ENCODE measurements at places on chromosomes 11 and 22. TPM values are rescaled to one million over a fixed set of nuclear protein-coding genes. Genes with fewer than 3 reads are reported as not detected.
A peak's percentile ranks its signal among the peaks of the same experiment; 100 is the strongest.

THOC5 gene
- total RNA-seq: 38.4 TPM

ABCC8 gene
- total RNA-seq: 1.9 TPM

DNA sequence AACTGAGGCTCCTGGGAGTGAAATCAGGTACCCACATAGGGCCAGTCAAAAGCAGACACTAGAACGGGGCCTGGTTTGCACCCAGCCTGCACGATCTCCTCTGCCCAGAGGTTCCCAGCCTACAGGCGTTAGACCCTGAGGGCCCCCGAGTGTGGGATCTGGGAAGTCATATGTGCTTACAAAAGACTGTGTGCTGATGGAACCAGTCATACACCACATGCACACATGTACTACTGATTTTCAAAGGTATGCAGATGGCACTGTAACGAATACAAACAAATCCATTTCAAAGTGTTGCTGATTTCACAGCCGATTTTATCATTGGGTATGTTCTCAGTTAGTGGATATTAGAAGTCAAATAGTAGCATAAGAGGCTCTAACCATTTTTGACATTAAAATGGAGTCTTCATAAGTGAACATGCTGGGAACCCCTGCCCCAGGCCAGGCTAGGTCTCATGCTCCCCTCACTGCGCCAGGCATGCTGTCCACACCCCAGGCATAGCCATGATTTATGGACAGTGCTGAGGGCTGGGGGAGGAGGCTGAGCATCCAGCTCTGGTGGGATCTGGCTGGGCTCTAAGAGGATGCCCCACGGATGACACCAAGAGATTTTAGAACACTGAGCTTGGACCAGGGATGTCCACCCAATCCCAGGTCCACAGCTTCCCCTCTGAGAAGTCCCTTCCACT, 38.6 kb upstream of the LRRC32 start:
- H3K27me3 ChIP-seq: no peaks in the 10 kb centered on the region
- no peak for DNase-seq
- H3K4me1 ChIP-seq: no peaks in the 10 kb centered on the region
- no peak overlapping the region for H3K27ac ChIP-seq
- no peaks in the 10 kb centered on the region for H3K36me3 ChIP-seq
- H3K4me3 ChIP-seq: no peak overlapping the region

- H3K27me3 ChIP-seq: no peaks in the 10 kb centered on the region
- DNase-seq: no peak
- H3K27ac ChIP-seq: no peak overlapping the region
- H3K4me3 ChIP-seq: no peak overlapping the region
- H3K4me1 ChIP-seq: peaks cover 5% of the 10 kb centered on the region
These were observed 53.0 kb downstream of the MAML2 start for GRCh38 chr11:96290031-96290430.

DNA sequence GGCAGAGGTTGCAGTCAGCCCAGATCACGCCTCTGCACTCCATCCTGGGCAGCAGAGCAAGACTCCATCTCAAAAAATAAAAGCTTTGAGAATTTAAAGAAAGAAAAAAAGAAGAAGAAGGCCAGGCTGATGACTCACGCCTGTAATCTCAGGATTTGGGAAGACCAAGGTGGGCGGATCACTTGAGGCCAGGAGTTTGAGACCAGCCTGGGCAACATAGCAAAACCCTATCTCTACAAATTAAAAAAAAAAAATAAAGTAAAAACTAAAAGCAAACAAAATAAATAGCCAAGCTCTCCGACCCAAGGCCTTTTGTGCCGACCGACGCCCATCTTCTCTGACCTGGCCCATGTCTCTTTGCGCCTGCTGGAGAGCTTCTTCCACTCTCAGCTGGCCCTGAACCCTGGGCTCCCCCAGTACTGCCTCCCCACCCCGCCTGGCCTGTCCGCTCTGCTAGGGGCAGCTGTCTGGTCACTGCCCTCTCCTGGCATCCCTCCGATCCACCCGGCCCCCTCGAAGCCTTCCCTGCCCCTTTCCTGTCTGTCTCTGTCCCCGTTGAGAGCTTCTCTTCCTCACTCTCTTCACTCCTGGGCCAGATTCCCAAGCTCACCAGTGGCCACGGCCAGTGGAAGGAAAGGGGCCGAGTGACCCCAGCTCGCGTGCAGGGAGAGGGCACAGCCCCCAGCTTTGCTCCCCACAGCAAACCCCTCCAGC, 4.8 kb upstream of the LSP1 start:
- H3K4me3 ChIP-seq: no peak overlapping the region
- no peaks in the 10 kb centered on the region for H3K36me3 ChIP-seq
- peak overlapping the region; percentile 97 for H3K27ac ChIP-seq
- H3K27me3 ChIP-seq: no peaks in the 10 kb centered on the region
- peaks cover 13% of the 10 kb centered on the region for H3K4me1 ChIP-seq

DNA sequence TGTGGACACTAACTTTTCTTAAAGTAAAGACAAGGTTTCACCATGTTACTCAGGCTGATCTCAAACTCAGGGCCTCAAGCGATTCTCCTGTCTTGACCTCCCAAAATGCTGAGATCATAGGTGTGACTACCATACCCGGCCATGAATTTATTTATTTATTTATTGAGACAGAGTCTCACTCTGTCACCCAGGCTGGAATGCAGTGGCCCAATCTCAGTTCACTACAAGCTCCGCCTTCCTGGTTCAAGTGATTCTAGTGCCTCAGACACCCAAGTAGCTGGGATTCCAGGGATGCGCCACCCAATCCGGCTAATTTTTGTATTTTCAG, 29.7 kb upstream of the PCF11 start:
- H3K4me1 ChIP-seq: no peaks in the 10 kb centered on the region
- no peaks in the 10 kb centered on the region for H3K36me3 ChIP-seq
- no peak overlapping the region for H3K27ac ChIP-seq
- no peaks in the 10 kb centered on the region for H3K27me3 ChIP-seq

CRACR2B gene
- 22.6 TPM for total RNA-seq

DNA sequence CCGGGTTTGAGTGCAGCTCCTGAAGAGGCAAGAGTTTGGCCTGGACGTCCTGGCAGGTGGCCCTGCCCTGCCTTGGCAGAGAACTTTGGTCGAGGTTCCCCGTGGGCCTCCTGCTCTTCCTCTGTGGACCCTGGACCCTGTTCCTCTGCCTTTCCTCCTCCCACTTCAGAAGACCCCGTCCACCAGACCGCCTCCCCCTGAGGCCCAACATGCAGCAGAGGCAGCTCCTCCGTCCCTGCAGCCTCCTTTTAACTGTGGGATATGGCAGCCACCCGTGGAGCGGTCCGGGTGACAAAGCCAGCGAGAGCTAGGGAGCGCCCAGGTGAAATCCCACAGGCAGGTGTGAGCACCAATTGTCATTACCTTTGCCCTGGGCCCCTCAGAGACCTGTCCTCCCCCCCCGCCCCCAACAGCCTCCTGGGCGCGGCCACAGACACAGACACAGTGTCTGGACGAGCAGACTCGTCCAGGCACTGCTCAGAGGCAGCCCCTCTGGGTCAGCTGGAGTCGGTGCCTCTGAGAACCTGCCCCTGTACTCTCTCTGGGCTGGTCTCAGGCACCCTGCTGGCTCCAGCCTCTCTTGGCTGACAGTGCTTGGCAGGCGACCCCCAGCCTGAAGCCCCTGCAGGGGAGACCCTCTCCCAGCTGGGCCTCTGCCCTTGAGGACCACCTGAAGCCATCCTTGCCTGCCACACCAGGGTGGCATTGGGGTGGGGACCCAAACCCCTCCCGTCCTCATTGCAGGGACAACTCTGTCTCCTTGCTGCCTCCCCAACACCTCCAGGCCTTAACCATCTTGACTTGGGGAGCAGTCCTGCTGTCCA, 4.1 kb upstream of the PTDSS2 start:
- H3K4me1 ChIP-seq: peaks cover 45% of the 10 kb centered on the region
- peaks cover 28% of the 10 kb centered on the region for H3K27me3 ChIP-seq
- H3K4me3 ChIP-seq: no peak overlapping the region
- H3K27ac ChIP-seq: no peak overlapping the region
- no peaks in the 10 kb centered on the region for H3K36me3 ChIP-seq
- no peak for DNase-seq

SCUBE2 gene
- 2.7 TPM for total RNA-seq

TNNT3 gene
- 2.0 TPM for total RNA-seq

GRCh38 chr11:2612884-2613571, 86.8 kb downstream of the KCNQ1OT1 start:
- DNase-seq: no peak
- H3K4me3 ChIP-seq: no peak overlapping the region
- H3K36me3 ChIP-seq: no peaks in the 10 kb centered on the region

- H3K36me3 ChIP-seq: no peaks in the 10 kb centered on the region
- H3K4me1 ChIP-seq: peaks cover 5% of the 10 kb centered on the region
- H3K4me3 ChIP-seq: no peak overlapping the region
These were observed 51.3 kb upstream of the SCUBE2 start for GRCh38 chr11:9142732-9143131.

LRRC74B gene
- 0.94 TPM for total RNA-seq

DNA sequence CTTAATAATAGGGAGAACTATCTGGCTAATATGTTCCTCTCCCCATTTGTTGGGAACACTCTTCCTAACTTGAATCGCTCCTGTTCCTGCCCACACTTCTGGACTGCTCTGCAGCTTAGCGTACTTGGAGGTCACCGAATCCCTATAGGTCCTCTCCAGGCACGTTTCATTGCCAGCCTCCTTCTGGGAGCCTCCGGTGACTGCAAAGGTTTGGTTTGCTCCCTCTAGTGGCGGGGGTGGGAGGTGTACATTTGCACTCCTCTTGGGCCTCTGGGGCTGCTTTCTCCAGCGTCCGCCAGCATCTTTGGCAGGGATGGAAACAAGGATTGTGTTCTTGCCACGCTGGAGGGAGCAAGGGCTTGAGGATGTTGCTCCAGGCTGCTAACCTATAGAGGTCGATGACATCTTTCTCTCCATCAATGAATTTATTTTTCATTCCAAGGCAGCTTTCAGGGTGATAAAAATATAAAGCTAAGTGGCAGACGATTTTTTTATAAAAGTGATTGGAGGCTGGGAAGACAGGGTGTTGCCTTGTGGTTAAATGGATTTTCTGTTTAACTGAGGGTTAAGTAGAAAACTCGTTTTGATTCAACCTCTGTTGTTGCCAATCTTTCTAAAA, 48.7 kb downstream of the TSPAN18 start:
- H3K4me1 ChIP-seq: peaks cover 8% of the 10 kb centered on the region
- H3K4me3 ChIP-seq: no peak overlapping the region
- no peaks in the 10 kb centered on the region for H3K36me3 ChIP-seq
- no peaks in the 10 kb centered on the region for H3K27me3 ChIP-seq
- DNase-seq: no peak
- no peak overlapping the region for H3K27ac ChIP-seq

SPI1 gene
- total RNA-seq: 194 TPM

NRIP3 gene
- 1.1 TPM for total RNA-seq

- H3K4me1 ChIP-seq: peaks cover 14% of the 10 kb centered on the region
- no peaks in the 10 kb centered on the region for H3K27me3 ChIP-seq
- no peak overlapping the region for H3K4me3 ChIP-seq
- no peak for DNase-seq
- peak overlapping the region; percentile 39 for H3K27ac ChIP-seq
- H3K36me3 ChIP-seq: peaks cover 25% of the 10 kb centered on the region
These were observed 20.7 kb upstream of the AIFM3 start for GRCh38 chr22:20946080-20946986.

KDM4D gene
- total RNA-seq: 0.39 TPM

DNA sequence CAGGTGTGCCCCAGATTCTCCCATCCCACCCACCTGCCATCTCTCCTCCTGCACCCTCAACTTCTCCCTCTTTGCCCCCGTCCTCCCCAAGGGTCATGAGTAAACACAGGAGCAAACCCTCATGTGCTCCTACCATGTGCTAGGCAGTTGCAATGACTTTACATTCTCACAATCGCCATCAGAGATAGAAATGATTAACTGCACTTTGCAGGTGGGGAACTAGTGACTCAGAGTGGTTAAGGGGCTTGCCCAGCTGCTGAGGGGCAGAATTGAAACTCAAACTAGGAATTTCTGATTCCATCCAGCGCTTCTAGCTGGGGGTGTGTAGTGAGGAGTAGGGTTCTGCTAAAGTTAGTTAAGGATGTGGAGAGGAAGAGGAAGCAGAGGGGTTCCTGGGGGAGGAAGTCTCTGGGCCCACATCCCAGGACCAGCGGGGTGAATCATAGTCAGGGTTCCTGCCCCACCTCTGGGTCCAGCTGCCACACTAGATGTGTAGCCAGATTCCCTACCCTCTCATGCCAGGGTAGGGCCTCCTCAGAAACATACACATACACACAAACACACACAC, 16.0 kb upstream of the PRG2 start:
- H3K27me3 ChIP-seq: no peaks in the 10 kb centered on the region
- H3K4me3 ChIP-seq: no peak overlapping the region
- H3K4me1 ChIP-seq: no peaks in the 10 kb centered on the region

GRCh38 chr11:22431106-22431505, 92.9 kb downstream of the SLC17A6 start:
- H3K27me3 ChIP-seq: peaks cover 6% of the 10 kb centered on the region
- no peak overlapping the region for H3K27ac ChIP-seq
- no peaks in the 10 kb centered on the region for H3K36me3 ChIP-seq
- H3K4me3 ChIP-seq: no peak overlapping the region

DNA sequence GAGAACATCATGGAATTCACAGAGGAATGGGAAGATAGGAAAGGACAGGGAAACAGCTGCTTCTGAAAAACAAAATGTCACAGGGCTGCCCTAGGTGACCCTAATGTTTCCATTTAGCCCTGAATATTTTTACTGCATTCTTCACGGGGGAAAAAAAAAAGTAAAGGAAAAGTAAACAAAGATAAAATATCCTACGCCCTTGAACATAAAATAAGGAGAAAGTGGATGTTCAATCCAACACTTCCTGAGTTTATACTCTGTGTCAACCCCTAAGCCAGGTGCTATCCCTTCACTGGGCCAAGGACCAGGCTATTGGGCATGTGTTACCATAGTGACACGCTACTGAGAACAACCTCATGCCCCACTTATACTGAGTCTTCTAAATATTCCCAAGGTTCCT, 84.7 kb downstream of the FAM76B start:
- no peak overlapping the region for H3K4me3 ChIP-seq
- peaks cover 16% of the 10 kb centered on the region for H3K4me1 ChIP-seq
- no peak for DNase-seq
- no peaks in the 10 kb centered on the region for H3K27me3 ChIP-seq
- H3K27ac ChIP-seq: no peak overlapping the region

- H3K27me3 ChIP-seq: no peaks in the 10 kb centered on the region
- no peak for DNase-seq
- no peaks in the 10 kb centered on the region for H3K4me1 ChIP-seq
- H3K36me3 ChIP-seq: no peaks in the 10 kb centered on the region
- no peak overlapping the region for H3K27ac ChIP-seq
- H3K4me3 ChIP-seq: no peak overlapping the region
These were observed 32.9 kb downstream of the CABIN1 start for GRCh38 chr22:24043958-24044357.

Data from left lung (tissue), 14 donors.